ENCODE measurements at places on chromosomes 7 and 10.

DNA sequence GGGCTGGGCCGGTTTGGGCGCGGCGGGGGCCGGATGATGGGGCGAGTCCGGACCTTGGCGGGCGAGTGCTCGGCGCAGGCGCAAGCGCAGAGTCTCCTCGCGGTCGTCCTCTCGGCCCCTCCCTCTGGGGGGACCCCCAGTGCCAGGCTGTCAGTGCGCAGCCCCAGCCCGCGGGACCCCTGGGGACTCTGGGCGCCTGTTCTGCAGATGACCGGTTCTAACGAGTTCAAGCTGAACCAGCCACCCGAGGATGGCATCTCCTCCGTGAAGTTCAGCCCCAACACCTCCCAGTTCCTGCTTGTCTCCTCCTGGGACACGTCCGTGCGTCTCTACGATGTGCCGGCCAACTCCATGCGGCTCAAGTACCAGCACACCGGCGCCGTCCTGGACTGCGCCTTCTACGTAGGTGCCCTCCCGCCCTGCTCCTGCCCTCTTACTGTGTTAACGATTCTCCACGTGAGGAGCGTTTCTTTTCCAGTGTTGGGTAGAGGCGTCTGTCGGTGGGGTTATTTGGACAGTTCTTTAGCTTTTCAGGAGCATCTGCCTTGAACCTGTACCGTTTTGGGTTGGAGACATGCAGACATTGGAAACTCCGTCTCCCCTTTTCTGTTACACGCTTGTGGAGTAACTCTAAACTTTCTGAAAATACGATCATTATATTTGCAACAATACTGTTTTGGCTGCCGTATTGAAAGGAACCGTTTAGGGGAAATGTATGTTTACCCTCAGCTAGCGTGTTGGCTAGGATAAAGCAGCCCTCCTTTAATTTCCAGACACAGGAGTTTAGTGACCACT, 706 bp downstream of the BUB3 start:
- DNase-seq, result peak; percentile 61

DNA sequence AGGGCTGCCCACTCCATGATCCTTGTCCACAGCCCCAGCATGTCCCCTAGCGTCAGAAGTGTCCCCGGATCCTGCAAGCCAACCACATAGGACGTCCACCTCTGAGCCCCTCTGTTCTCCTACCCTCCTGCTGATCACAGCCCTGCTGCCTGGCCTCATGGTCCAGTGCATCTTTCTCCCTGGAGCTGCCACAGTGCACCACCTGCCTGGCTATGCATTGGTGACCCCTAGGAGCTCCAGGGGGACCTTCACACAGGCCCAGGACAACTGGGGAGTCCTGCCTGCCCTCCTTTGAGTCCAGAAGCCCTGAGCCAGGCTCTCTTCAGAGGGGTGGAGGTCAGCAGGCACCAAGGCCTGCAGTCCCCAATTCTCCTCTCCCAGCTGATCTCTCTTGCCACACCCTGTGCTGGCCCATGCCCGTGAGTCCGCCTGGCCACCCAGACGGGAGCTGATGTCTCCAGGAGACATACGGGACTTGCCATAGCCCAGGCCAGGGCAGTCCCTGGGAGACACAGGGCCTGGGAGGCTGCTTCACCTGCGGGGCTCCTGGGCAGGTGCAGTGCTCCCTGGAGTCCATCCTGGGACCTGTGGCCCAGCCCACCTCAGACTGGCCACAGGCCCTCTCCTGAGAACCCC, 77.4 kb upstream of the RET start:
- DNase-seq, result no peak

GRCh38 chr10:6072215-6072934, 10.2 kb upstream of the IL2RA start:
- no peak for DNase-seq

DNA sequence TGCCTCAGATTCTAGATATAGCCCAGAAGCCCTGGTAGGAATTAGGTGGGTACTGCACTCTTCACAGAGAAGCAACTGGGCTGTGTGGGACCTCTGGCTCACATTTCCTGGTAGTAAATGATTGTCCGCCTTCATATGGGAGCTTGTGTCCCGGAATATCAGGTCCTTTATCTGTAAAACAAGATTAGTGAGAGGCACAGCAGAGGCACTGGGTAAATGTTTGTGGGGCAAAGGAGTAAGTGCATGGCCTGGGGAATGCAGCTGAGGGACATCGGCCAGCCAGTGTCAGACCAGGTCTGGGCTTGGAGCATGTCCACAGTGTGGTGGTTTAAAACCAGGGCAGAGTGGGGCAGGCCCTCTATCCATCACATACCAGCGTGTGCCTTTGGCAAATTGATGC, 323.3 kb upstream of the ZMIZ1 start:
- no peak for DNase-seq

DNA sequence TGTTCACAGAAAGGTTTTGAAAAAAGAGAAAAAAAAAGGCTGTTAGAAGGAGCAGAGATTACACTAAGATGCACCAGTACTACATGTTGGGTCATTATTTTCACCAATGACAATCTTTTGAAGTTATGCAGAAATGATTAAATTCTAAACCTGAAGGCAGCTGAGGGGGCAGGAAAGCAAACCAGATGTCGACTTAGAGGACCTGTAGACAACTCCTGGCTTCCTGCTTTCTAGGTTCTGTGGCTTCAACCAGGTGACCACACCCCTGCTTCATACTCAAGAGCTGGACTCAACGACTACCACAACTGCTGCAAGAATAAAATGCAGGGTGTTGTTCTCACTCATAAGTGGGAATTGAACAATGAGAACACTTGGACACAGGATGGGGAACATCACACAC, 30.0 kb downstream of the MYOF start:
- DNase-seq, result peak; percentile 0

DNA sequence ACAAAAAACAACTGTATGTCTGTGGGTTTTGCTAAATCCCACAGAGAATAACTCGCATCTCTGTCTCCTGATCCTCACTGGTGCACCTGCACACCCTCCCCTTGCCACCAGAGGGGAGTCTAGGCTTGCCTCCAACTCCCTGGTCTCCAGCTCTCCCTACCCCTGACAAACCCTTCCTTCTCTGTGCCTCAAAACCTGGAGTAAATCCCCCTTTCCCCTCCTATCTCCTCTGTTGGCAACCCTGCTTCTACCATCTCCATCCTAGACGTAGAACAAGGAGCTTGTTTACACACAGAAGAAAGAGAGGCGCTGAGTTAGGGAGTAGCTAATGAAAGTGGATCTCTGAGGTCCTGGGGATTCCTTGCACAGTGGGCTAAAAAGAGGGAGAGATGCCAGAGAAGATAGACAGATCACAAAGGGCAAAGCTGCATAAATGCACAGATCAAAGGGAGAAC, 6.0 kb downstream of the MBLAC1 start:
- DNase-seq, result peak; percentile 85

- DNase-seq, result peak; percentile 64
These were observed 39.1 kb upstream of the GNAI1 start for GRCh38 chr7:80095545-80095944.

DNA sequence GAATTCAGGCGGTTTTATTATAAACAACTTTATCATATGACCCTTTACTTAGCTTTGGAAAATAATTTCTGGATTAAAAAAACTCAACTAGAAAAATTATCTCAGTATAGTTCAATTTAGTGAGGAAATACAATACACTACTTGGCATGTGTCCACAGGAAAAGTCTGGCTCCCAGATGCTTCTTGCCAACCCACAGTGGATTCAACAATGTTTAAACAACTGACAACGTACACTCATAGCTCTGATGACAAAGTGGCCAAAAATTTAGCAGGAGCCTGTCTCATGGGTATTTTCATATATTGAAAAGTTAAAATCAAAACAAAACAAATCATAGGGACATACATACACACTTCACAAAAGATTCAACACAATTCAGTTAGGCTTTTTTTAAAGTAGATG, 158.8 kb downstream of the SKAP2 start:
- no peak for DNase-seq

- peak; percentile 83 for DNase-seq
These were observed 101.6 kb downstream of the CCSER2 start for GRCh38 chr10:84429926-84430520.

DNA sequence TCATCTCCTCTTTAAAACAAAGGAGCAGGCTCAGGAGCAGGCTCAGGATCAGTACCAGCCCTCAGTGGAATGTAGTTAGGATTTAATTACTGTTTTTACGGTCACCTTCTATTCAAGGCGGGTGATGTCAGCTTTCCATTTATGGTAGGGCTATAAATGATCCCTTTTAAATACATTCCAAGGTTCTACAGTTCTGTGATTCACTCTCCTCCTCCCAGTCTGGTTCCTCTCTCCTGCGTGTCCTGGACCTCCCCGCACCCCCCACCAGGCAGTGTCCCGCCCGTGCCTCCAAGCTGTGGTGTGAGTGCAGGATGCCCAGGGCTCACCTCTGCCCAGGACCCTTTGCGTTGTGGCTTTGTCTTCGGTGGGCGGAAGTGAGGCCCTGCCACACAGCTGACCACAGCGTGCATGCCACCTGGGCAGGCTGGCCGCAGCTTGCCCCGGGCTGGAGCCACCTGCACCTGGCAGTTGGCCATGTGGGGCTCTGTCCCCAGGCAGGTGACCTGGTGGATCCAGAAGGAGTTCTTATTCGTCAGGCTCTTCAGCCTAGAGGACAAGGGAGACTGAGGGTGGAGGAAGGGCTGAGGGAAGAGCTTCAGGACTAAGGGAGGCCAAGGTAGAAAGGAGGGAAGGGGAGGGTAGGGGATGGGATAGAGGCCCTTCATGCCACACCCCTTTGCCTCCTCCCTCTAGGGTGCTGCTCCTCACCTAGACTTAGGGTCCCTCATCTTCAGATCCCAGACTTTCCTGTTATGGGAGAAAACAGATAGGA, 9.1 kb downstream of the LOXL4 start:
- DNase-seq, result peak; percentile 67

GRCh38 chr7:86933295-86933845, 126.1 kb downstream of the ELAPOR2 start:
- no peak for DNase-seq

- DNase-seq, result no peak
These were observed 788 bp upstream of the CACNA2D1 start for GRCh38 chr7:82444220-82444909.

DNA sequence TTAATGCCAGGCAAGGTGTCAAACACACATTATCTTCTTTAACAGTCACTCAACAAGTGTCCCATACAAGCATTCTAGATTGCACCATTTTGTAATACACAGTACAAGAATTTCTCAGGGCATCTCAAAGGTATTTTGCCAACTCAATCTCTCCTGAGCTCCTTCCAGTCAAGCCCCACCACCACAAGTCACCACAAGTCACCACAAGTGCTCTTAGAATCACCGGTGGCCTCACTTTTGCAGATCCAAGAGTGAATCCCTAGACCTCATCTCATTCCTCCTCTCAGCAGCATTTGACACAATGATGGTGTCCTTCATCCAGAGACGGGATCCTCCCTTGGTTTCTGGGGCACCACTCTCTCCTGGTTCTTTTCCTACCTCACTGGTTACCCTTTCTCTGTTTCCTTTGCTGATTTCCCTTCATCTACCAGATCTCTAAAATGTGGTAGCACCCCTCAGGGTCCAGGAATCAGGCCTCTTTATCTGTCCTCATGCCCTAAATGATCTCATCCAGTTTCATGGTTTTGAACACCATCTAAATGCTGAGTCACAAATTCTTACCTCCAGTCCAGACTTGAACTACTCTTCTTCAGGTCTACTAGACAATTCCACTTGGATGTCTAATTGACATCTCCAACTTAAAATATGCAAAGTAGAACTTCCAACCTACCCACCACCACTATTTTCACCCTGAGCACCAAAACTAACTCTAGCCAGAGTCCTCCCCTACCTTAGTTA, 26.9 kb downstream of the VPS41 start:
- no peak for DNase-seq

DNA sequence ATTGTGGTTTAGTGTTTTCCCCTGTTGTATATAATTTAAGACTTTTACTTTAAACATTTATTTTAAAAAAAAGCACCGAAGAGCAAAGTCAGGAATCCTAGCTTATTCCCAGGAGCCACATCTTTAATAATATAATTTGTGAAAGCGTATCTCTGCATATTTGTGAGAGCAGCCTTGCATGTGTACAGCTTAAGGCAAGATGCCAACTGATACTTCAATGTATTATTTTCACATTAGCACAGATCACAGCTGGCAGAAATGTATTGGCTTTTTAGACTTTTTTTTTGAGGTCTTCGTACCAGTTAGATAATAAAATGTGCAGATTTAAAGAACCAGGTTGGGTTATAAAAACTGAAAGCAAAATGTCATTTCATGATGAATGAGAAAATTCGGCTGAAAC, 845.7 kb upstream of the POT1 start:
- no peak for DNase-seq

- DNase-seq, result no peak
These were observed 2.5 kb downstream of the TRIM8 start for GRCh38 chr10:102646610-102647442.

GRCh38 chr7:21426286-21427181, 1.3 kb upstream of the SP4 start:
- peak; percentile 61 for DNase-seq

DNA sequence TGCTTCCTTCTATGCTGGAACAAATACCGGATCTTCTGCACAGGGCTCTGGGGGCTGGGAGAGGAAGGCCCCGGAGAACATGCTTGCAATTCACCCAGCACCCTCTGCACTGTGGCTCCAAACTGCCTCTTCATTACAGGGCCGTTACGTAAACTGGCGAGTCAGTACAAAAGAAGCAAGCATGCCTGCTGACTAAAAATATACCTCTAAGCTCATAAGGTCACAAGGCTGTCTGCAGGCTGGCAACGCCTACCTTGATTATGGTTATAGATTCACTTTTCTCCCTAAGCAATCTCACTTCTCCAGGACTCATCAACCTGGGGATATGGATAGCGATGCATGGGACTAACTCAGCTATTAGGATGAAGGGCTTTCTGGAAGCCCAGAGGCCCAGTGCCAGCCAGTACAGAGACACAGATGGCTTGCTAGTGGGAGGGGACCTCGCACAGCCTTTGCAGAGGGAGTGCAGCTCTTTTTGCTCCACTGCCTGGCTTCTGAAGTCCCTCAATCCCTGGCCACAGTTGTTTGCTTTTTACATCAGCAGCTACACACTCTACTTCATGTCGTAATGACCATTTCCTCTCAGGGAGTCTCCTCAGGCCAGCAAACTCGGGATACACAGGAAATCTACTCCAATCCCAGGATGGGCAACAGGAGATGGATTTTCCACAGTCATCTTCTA, 96.1 kb downstream of the SH3PXD2A start:
- peak; percentile 10 for DNase-seq

GRCh38 chr7:30721211-30721610, 30.7 kb upstream of the INMT start:
- no peak for DNase-seq

- no peak for DNase-seq
These were observed 474.3 kb upstream of the MGMT start for GRCh38 chr10:128992770-128993169.

DNA sequence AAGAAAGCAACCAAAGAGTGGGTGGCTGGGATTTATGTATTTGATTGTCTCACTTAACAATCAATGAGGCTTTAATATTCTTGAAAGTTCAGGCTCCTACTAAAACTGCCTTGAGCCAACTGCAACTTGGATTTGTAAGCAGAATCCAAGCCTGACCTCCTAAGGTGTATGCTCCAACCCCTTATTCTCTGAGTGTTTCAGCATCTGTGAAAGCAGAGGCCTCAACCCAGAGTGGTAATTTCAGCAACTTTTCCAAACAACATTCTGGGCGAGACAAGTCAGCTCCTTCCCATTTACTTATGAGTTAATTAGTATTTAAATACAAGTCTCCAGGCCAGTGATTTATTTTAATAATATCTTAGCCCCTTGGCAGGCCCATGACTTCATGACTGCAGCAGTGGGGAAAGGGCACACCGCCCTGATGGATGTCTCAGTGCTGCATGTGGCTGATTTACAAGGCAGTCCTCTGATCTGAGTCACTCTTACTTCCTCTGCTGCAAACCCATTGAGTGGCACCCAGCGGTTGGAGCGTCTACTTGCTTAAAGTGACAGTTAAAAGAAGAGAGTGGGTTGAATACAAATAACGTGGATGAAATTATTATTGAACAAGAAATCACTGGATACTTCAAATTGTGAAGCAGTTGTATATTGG, 209.1 kb downstream of the TRIL start:
- DNase-seq, result peak; percentile 32

Measured in HT-29 (cell line).